ENCODE measurements at places on chromosomes 5 and 9. TPM values are rescaled to one million over a fixed set of nuclear protein-coding genes. Genes with fewer than 3 reads are reported as not detected.

DNA sequence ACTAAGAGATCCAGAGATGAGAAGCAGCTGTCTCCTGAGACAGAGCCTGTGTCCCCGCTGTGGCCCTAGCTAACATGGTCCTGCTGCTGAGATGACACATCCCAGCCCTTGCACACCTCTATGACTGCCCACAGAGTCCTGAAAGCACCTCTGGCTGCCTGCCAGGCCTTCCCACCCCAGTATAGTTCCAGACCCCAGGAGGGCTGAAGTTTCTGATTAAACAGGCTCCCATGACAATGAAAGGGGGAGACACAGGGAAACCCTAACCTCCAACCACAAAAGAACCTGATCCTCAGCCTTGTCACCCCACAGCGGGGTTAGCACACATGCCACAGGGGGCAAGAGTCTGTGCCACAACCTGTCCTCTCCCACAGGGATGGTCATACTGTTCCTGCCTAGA, 15.6 kb downstream of the CIZ1 start:
- DNase-seq: no peak

- no peak for DNase-seq
Measured at GRCh38 chr9:112377684-112378327, 2.1 kb upstream of the HSDL2 start.

DNA sequence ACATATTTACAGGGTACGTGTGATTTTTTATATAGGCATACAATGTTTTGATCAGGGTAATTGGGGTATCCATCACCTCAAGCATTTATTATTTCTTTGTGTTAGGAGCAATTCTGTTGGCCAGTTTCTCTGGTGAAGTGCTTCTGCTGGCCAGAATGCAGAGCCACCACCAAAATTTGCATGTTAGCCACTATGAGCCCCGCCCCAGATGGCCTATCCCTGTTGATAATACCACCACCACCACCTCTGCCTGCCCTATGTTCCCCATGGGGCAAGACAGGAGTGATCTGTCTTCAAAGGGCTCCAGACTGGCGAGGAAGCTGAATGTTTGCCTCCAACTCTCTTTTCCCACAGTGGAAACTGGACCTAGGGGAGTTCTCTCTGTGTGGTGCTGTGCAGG, 26.0 kb upstream of the JAK2 start:
- DNase-seq: no peak

- DNase-seq: no peak
Measured at GRCh38 chr9:121280715-121281613, 13.0 kb downstream of the GSN start.

The FBP2 gene
- total RNA-seq: not detected

DNA sequence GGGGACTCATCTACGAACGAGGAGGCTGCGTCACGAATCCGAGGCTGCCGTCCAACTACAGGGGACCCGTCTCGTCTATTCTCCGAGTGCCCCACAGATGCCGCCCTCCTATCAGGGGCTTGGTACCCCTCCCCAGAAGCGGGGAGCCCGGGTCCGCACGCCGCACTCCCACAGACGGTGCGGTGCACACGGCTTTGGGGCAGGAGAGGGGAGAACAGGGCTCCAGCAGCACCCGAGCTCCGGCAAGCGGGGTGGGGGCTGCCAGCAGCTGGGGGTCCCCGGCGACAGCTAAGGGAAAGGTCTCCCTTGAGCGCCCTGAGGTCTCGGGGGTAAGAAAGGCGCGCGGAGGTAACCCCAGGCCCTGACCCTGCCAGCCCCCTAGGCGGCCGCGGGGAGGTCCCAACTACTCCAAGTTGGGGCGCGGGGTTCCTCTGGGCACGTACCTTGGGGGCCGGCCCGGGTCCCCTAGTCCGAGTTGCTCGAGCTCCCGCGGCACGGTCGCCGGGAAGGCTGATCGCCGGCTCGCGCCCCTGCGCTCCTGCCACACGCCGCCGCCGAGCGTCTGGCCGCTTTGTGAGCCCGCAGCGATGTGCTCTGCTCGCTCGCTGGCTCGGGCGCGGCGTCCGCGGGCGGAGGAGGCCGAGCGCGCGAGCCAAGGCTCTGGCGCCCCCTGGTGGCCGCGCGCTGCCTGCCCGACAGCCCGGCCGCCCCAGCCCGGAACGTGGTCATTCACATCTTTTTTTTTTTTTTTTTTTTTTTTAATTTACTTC, at the start of gene SPOCK1:
SPOCK1 (minus strand) TSS at position 591 of the 770 bp plus-strand sequence.
- no peak for DNase-seq

The GAPT gene
- total RNA-seq: 0.27 TPM

GRCh38 chr9:366620-367019, 152.0 kb downstream of the DOCK8 start:
- DNase-seq: no peak

Measured in cardiac septum (tissue), 1 donor.